Pericardium fibroblast (primary cell): ENCODE measurements at places on chromosomes 2 and 18. TPM values are rescaled to one million over a fixed set of nuclear protein-coding genes. Genes with fewer than 3 reads are reported as not detected.

CAPN13 gene
- total RNA-seq, result not detected in 2 replicates

IL36A gene
- total RNA-seq, result not detected in 2 replicates

SMARCAL1 gene
- total RNA-seq, result 12.3 and 14.5 TPM in 2 replicates

RAB27B gene
- 0.93 and 1.9 TPM in 2 replicates for total RNA-seq

UGT1A5 gene
- not detected in 2 replicates for total RNA-seq

OR6B2 gene
- not detected in 2 replicates for total RNA-seq

TNS1 gene
- total RNA-seq, result 63.7 and 70.1 TPM in 2 replicates

B3GNT2 gene
- 3.1 and 12.3 TPM in 2 replicates for total RNA-seq

GCG gene
- total RNA-seq, result not detected in 2 replicates

MAP3K19 gene
- not detected in 2 replicates for total RNA-seq

SLC5A7 gene
- total RNA-seq, result not detected in 2 replicates

STAMBP gene
- total RNA-seq, result 17.7 and 26.3 TPM in 2 replicates

MC4R gene
- total RNA-seq, result not detected in 2 replicates

SCTR gene
- total RNA-seq, result not detected in 2 replicates

MFSD2B gene
- 0.60 TPM in 1 of 2 replicates, not detected in the other for total RNA-seq

TMEM247 gene
- not detected in 2 replicates for total RNA-seq

RAB12 gene
- total RNA-seq, result 43.2 and 49.1 TPM in 2 replicates

MAL gene
- total RNA-seq, result not detected in 2 replicates

TMEM169 gene
- 0.43 and 1.5 TPM in 2 replicates for total RNA-seq

ACVR2A gene
- 15.0 and 23.1 TPM in 2 replicates for total RNA-seq

DYNAP gene
- not detected in 2 replicates for total RNA-seq

HDLBP gene
- 520 and 711 TPM in 2 replicates for total RNA-seq
